ENCODE measurements at places on chromosomes 16 and 17.

GRCh38 chr16:1963806-1964505 lies 670 bp downstream of the RPS2 start:
- no peak for DNase-seq

GRCh38 chr17:15944759-15945526 lies at the start of gene ADORA2B:
Gene ADORA2B, plus strand, starts transcription at chr17:15945130. Its CDS starts 119 bp downstream, at chr17:15945249.
- peak; percentile 85 for DNase-seq

GRCh38 chr16:70438585-70438968 lies 323 bp downstream of the ST3GAL2 start:
- peak; percentile 81 for DNase-seq

DNA sequence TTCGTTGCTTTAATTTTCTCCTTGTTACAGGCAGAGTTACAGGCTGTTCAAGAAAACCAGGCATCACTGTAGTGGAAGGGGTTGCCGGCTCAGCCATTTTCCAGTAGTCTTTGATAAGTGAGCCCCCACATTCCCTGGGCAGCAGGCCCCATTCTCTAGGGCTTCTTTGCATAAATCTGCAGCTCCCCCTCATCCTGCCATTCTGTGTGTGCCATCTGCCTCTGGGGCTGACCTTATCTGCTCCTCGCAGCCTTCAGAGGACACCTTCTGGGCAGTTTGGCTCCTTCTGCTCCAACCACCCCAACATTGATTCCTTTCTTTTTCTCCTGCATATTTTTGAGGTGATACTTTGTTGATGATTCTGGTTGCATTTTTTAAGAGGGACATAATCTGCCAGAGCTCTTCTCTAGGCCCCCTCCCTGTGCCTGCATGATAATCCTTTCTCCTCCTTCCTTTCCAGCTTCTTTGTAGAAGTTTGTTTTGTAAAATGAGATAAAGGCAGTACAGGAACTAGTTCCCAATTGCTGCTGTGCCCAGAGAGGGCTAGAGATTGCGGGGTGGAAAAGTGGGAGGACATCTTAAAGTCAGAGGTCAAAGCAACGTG lies 17.1 kb downstream of the RND2 start:
- DNase-seq, result no peak

DNA sequence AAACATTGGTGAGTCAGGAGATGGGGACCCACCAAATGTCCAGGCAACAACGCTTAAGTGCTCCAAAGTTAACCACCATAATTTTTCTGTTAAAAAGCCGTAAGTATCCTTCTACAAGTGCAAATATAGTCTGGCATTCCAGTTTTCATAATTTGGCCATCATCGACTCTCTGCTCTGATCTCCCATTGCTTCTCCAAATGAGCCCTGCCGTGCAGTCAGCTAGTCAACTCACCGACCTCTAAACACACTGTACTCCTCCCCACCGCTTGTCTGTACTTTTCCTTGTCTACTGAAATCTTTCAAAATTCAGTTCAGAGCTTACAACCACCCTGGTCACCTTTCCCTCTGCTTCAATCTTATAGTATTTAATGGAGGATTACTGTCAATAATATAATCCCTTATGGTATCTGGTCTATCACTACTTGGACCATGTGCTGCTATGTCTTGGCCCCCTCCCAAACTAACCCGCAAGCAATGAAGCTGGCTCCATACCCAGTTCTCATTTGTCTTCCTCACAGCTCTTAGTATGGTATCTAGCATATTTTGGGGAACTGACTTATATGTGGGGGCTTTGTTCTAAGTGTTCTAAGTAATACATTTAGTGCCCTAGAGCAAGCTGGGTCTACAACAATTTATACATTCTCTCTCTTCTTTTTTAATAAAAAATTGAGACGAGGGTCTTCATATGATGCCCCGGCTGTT lies 52.7 kb upstream of the SLC25A19 start:
- DNase-seq, result no peak

GRCh38 chr16:74756203-74756602 lies 18.4 kb downstream of the FA2H start:
- peak; percentile 52 for DNase-seq

- no peak for DNase-seq
Measured at GRCh38 chr17:5405400-5405799, 14.1 kb downstream of the NUP88 start.

DNA sequence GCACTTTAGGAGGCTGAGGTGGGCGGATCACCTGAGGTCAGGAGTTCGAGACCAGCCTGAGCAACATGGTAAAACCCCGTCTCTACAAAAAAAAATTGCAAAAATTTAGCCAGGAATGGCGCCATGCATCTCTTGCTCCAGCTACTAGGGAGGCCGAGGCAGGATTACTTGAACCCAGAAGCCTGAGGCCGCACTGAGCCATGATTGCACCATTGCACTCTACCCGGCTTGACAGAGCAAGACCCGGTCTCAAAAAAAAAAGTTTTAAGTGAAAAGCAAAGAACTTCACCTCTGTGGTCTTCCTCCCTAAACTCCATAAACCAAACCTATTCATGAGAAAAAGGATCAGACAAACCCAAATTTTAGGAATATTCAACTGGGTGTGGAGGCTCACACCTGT lies 7.0 kb downstream of the CD2BP2 start:
- DNase-seq, result no peak

DNA sequence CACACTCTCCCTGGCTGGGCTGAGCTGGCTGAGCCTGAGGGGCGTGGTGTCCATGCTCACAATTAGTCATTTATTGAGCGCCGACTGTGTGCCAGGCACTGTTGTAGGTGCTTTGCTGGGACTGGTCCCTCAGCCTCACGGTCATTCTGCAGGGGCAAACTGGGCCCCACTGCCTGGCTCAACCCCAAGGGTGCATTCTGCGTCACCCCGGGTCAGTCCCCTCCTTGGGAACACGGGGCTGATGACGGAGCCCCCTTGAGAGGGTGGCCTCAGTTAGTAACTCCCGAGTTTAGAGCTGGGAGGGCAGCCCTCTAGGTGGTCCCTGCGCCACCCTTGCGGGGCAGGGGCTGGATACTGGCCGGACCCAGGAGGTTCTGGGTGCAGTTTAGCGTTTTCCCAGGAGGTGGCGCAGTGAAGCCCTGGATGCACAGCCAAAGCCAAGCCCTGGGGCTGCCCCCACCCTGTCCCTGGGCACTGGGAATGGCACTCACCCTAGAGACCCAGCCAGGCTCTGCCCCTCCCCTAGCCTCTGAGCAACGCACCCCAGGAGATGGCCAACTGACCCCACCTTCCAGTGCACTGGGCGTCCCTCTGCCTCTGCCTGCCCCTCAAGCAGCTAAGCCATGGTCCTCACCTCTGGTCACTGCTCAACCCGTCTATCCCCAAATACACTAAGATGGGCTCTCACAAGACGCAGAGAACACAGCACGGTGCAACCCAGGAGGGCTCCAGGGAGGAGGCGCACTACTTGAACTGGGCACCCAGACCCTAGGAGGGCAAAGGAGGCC lies 243.2 kb upstream of the GSE1 start:
- no peak for DNase-seq

DNA sequence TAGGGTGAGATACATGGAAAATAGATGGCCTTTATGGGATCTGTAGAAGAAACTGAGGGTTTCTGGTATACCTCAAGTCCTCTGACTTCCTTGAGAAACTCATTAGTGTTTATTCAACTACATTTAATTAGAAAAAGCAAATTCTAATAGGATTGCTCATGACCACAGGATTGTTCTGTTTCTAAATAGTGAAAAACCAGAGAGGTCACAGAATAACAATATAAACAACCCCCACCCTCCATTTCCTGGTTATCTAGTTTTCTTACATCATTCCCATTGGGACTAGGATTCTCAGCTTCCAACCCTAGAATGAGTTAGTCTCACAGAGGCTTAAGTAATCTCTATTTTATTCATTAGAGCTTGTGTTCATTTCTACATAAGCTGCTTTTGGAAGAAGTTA lies 30.0 kb downstream of the SF3B3 start:
- DNase-seq, result no peak

DNA sequence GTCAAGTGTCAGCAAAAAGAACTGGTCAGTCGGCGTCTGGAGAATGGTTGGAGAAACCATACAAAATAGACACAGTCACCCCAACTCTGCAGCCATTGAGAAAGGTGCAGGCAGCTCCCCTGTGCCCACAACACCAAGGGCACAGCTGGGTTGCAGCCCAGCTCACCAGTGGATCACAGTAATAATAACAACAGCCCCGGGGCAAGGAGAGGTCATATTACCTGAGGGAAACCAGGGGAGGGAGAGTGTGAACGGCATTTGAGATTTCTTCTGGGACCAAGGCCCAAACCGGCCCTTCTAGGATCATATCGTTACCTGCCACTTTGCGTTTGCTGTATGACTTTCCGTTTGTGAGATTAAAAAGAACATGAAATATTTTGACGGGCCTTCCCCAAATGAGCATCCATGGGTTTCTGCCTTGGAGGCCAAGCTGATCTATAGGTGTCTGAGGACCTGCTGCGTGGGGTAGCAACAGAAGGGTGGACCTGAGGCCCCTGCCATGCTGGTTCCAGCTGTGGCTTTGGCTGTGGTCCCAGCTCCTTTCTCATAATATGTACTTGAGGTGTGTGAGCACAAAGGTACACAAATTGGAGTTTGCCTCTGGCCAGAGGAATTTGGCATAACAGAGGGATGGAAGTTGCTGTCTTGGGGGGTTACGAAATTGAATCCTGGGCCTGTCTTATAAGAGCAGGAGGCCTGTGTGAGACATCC lies 154.6 kb downstream of the CMIP start:
- no peak for DNase-seq

DNA sequence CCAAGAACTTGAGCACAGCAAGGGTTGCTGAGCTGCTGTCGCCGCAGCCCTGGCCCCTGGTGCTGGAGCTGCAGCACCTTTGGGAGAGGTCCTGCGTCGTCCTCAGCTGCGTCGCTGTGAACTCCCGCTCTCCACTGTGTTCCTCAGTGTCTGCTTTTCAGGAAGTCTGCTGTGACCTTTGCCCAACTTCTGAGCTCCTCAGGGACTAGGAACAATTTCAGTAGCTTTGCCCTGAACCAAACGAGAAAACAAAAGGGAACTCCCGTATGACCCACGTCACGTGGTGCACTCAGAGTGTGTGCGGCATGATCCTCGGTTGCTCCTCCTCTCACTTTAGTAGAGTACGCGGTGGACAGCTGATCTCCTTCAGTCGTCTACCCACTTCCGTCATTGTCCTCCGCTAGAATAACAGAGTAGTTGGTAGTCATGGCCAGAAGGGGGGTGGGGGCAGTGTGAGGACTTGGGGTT lies 44.2 kb downstream of the WDR45B start:
- DNase-seq, result no peak

DNA sequence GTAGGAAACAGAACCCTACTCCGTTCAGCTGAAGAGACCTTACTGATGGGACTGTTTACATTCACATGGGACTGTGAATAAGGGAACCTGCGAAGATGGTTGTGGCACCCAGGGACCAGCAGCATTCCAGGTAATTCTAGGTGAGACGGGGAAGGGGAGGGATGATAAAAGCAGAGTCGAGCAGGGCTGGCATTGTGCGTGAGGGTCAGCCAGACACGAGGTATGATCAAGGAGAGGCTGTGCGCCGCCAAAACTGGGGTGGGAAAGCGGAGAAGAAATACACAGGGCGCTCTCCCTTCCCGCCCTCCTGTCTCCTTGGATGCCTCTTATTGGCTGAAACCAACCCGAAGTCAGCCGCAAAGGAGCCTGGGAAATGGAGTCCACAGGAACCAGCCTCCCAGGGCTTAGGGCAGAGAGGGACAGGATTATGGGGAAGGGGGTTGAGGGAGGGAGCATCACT lies 38.4 kb upstream of the CSNK2A2 start:
- no peak for DNase-seq

DNA sequence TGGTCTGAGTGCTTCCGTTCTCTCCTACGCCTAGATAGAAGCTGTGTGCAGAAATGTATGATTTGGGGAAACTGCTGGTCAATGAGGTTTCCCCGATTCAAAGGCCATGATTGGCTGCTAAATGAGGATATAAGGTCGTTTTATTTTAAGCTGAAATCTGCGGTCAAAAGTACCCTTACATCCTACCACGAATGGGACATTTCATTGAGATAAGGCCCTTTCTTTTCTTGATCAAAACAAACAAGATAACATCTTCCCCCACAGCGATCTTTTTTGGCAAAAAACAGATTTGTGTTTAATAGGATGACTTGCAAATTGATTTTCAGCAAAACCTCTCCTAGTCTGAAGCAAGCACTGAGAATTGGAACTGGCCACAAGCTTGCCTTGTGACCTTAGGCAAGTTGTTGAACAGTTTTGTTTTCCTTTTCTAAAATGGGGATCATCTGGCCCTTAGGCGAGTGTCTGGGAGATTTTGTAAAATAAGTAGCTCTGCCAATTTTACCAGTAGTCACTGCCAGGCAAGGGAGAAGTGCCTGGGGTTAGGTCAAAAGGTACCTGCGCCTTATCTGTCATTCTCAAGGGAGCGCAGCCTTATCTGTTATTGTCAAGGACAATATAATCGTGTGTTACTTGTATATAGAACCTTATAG lies 635 bp downstream of the SCPEP1 start:
- no peak for DNase-seq

DNA sequence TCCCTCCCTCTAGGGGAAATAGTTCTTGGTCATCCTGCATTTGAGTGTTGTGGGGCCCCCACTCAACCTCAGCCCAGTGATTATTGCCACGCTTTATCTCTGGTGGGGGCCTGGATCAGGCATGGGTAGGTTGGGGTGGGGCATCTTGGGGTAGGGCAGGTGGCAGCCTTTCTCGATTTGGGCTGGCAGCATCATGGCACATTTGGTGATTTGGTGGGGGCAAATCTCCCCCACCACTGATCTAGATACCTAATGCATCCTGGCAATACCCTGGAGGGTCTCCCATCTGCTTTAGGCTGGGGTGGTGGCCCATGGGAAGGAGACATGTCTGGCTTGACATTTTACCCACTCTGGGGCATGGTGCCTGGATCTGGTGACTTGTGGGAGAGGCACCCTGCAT lies 40.2 kb downstream of the NLRP1 start:
- DNase-seq, result no peak

DNA sequence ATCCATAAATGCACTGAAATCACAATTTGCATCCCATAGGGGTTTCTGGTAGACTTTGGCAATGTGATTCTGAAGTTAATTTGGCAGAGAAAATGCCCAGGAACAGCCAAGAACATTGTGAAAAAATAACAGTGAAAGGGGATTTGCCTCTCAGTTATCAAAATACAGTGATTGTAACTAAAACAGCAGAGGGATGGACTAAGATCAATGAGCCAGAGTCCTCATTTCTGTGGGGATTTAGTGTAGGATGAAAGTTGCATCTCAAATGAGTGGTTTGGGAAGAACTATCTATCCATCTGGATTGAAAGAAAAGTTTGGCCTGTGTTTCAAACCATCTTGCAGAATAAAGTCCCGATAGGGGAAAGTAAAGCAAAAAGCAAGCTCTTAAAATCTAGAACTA lies 28.1 kb downstream of the MYBBP1A start:
- DNase-seq, result no peak

- DNase-seq, result no peak
Measured at GRCh38 chr16:68286153-68287074, 22.1 kb downstream of the SLC7A6 start.

DNA sequence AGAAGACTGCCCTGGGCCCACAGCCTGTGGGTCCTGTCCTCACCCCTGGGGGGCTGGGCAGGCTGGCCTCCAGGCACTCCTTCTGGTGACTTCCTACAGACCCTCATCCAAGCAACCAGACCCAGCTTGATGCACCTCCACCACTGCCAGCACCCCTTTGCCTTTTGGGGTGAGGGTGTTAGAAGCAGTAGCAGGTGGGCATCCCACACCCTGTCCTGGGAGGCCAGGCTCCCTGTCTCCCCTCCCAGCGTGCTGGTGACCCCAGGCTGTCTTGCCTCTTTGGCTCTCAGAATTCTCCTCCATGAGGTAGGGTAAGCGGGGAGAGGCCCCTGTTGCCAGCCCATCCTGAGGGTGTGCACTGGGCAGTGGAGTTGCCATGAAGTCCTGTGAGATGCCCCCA lies 33.4 kb downstream of the B9D1 start:
- no peak for DNase-seq

- peak; percentile 81 for DNase-seq
Measured at GRCh38 chr16:89093602-89094251, at the start of gene ACSF3. Gene ACSF3, plus strand, starts transcription at chr16:89093852. Its CDS starts 6,830 bp downstream, at chr16:89100682.

All from left forelimb (tissue), 1 donor.